ENCODE measurements at places on chromosomes 13 and 19. TPM values are rescaled to one million over a fixed set of nuclear protein-coding genes. Genes with fewer than 3 reads are reported as not detected.

IL17D gene
- total RNA-seq: 17.6 TPM

ZNF790 gene
- 10.6 TPM for total RNA-seq

PSG1 gene
- total RNA-seq: 0.80 TPM

ELSPBP1 gene
- not detected for total RNA-seq

EFNA2 gene
- total RNA-seq: 1.1 TPM

VSIG10L gene
- 0.49 TPM for total RNA-seq

SPC24 gene
- 18.7 TPM for total RNA-seq

LATS2 gene
- total RNA-seq: 7.3 TPM

CD33 gene
- total RNA-seq: 2.3 TPM

EBI3 gene
- total RNA-seq: 0.53 TPM

ZNF554 gene
- total RNA-seq: 7.3 TPM

DHDH gene
- 0.31 TPM for total RNA-seq

Data from muscle of leg (tissue), 16 donors.